ENCODE measurements at places on chromosomes 6 and 20.

DNA sequence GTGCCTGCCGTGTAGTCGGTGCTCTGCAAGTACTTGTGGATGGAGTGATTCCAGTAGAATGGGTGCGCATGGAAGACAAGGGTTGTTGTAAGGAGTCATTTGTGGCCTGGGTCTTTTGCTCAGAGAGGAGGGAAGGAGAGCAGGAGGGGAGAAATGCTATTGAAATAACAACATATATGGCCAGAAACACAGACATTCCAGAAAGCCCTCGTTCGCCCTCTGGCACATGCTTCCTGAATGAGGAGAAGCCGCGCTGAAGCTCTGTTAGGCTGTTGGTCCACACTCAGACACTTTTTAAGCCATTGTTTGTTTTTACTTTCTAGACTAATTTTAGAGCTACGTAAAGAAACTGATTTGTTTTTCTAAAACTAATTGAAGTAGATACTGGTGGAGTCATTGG is 107.4 kb downstream of the RPP40 start:
- DNase-seq = no peak

- DNase-seq = no peak
Measured at GRCh38 chr6:4377603-4378002, 242.2 kb upstream of the ECI2 start.

- no peak for DNase-seq
Measured at GRCh38 chr20:61321481-61321880, 69.4 kb downstream of the CDH4 start.

DNA sequence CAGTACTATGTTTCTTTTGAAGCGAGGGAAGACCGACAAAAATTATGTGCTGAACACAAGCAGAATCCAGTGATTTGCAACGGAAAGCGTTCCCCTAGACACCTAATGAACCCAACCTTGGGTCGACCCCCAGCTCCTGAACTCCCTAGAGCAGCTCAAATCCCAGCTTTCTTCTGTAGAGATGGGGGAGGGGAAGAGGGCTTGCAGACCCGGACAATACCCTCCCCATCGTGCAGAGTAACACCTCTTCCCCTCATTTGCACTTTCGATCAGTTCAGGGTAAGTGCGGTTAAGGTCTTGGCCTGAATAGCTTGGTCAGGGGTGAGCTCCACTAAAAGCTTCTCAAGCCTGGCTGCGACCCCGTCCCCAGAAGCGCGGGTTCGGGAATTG is 404 bp downstream of the CEP162 start:
- DNase-seq = no peak
